Left renal cortex interstitium (tissue), 4 donors: ENCODE measurements at places on chromosomes 4 and X. TPM values are rescaled to one million over a fixed set of nuclear protein-coding genes. Genes with fewer than 3 reads are reported as not detected.
A peak's percentile ranks its signal among the peaks of the same experiment; 100 is the strongest.

DNA sequence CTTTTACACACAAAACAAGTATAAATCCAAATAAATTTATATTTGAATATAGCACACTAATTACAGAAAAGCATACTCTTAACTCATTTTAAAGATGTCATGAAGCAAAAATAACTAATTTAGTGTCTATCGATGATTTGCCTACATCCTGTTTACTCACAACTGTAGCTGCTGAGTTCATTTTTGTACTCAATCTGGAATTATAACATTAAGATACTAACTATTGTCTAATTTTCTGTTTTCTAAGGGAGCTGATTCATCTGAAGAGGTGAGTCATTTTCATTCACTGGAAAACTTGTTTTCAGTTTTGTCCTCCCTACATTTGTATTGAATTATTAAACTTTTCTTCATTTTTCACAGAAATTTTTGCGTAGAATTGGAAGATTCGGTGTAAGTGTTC is 3.7 kb downstream of the STATH start:
- DNase-seq, result no peak

GRCh38 chr4:160814726-160815125 is 1349.1 kb downstream of the FSTL5 start:
- no peak for DNase-seq

Gene CT55
- polyA plus RNA-seq, result 0.13 TPM

- no peak for DNase-seq
Measured at GRCh38 chrX:84064164-84064563, 123.8 kb downstream of the RPS6KA6 start.

DNA sequence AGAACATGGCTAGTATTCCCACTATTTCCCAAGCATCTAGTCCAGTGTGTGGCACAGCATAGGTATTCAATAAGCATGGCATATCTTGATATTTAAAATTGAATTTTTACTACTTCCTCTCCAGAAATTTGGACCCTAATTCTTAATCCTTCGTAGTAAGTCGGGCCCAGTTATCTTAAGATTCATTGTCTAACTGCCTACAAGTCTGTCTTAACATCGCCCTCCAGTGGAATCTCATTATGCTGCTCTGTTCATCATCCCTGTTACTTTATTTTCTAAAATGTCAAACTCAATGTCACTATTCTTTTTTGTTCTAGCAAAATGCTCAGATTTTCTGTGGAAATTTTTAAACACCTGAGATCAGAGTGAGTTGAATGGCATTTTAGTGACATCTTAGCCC is 606.2 kb downstream of the KLHL13 start:
- DNase-seq, result no peak

Gene DUSP21
- polyA plus RNA-seq, result not detected

DNA sequence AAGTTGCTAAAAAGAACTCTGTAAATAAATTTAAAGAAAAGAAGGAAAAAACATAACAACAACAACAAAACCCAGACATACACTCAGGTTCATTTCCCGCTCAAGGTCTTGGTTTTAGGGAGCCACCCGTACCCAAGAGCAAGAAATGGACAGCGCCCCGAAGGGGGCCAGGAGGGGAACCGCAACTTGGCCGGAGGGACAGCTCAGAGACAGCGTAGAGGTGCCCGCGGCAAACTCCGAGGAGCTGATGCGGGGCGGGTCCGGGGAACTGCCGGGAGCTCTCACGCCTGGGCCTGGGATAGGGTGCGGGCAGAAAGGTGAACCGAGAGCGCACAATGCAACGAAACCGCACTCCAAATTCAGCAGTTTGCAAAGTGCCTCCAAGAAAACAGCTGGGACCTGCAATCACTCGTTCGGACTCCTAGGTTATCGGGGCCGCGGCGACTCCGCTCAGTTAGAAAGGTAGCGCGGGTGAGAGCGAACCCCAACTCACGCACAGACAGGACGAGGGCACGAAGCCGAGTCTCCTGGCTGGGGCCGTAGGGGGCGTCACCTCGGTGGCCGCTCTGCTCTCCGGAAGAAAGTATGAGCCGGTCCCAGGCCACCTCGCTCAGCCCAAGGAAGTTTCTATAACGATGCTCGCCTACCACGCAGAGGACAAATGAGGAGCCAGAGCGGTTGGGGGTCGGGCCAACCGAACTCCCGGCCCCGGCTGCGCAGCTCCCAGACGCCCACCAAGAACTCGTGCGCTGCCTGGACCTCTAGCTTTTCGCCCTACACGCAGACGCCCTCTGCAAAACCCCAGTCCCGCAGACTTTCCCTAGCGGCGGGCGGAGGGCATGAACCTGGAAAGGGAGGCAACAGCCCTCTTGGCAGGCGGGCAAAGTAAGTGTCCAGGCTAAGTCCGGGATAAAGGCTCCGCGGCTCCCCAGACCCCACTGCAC is 1.4 kb downstream of the NDNF start:
- peak; percentile 33 for DNase-seq

DNA sequence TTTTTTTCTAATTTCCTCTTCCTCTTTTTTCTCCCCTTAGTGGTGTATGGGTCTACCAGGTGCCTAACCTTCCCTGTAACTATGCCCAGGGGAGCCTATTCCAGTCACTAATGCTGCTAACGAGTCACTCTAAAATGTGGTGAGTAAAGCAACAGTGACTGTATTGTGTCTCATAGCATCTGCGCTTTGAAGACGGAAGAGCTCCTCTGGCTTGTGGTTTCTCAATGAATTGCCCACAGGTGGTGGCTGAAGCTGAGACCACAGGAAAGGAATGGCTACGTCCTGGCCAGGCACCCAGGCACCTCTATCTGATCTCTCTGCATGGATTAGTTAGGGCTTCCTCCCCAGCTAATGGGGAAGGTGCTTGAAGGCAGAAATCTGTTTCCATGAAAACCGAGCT is 763.5 kb upstream of the FRG1 start:
- DNase-seq, result no peak

DNA sequence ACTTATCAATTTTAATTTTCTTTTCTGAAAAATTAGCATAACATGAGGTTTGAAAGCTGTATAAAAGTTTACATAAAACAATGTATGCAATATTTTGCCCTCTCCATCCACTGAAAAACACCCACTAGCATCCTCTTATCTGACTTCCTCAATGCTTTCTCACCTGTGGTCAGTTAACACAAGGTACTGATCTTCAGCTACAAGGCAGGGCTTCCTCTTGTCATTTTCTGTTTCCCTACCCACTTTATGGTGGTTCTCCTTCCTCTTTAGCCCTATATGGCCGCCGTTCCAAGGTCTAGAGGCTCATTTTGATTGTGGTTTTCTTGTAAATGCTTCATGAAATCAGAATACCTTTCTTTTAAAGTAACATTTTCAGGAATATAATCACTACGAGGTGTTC is 618.6 kb upstream of the CPEB2 start:
- no peak for DNase-seq

Gene ELOVL6
- 33.2 TPM for polyA plus RNA-seq

GRCh38 chr4:156971676-156972378 is at the start of gene PDGFC:
PDGFC (minus strand) TSS chr4:156971799; CDS start chr4:156970903, 896 bp downstream.
- DNase-seq, result no peak
